ENCODE measurements at places on chromosomes 1 and 21.
A peak's percentile ranks its signal among the peaks of the same experiment; 100 is the strongest.

DNA sequence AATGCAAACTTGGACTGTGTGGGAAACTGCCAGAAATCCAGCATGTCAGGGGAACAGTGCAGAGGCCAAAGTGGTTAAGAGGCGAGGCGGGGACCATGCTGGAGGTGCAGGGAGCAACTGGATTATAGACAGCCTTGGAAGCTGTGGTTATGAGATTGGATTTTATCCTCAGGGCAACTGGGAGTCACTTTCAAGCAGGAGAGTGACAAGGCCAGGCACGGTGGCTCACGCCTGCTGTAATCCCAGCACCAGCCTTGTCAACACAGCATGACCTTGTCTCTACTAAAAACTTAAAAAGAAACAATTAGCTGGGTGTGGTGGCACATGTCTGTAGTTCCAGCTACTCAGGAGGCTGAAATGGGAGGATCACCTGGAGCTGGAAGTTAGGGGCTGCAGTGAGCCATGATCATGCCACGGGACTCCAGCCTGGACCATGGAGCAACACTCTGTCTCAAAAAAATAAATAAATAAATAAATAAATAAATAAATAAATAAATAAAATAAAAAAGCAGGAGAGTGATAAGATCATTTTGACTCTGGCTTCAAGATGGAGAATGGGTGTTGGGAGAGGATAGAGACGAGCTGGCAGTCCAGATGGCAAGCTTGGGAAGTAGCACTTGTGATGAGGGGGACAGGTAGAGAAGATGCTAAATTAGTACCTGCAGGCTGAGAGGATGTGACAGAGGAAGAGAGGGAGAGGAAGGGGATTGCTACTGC, 3.5 kb downstream of the HAPLN2 start:
- no peak for DNase-seq

GRCh38 chr1:53661496-53661895, 77.5 kb downstream of the GLIS1 start:
- no peak for DNase-seq

DNA sequence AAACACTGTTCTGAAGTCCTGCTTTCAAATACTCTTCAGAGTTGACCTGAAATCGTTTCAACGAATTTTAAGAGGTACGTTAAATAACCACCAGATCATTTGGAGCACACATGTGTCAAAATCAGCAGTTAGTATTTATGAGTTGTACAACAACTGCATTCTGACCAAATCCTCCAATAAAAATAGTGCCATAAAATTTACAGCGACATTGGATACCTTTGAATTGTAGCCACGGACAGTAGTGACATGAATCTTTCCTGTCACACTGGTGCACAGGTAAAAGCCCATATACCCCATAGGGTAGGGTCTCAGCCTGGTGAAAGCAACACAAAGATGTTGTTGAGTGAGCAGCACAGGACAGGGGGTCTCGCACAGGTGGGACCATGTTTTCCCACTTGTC, 121.5 kb downstream of the CLIC6 start:
- no peak for DNase-seq

GRCh38 chr1:12480748-12481362, 137.2 kb downstream of the DHRS3 start:
- peak; percentile 80 for DNase-seq

DNA sequence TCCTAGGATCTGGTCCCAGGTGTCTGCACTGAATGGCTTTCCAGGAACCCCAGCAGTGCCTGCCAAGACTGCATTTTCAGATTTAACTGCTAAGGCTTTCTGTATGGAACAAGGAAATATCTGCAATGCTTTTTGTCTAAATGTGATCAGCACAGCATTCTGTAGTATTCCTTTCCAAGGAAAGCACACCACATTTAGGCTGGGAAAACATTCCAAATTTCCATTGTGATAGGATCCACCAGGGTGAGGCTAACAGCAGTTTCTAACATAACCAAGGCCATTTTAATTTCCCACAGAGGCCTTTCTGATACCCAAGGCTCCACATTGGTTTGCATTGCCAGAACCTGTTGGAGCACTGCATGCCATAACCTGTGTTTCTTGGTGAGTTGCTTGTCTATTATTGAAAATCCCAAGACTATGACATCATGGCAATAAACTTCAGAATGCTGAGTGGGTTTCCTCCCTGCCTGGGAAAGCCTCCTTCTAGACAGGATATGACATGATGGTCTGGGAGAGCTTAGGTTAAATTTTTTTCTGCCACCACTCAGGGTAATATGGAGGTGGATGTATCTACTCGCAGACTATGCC, 23.3 kb upstream of the PTGFRN start:
- no peak for DNase-seq

GRCh38 chr1:47436979-47437446, 831 bp upstream of the FOXD2 start:
- DNase-seq: no peak

- DNase-seq: peak; percentile 87
Observed at GRCh38 chr1:167661527-167662426, 31.7 kb downstream of the RCSD1 start.

GRCh38 chr1:169260478-169261151, 107.0 kb downstream of the NME7 start:
- no peak for DNase-seq

- no peak for DNase-seq
Observed at GRCh38 chr1:165645654-165646366, 14.8 kb downstream of the MGST3 start.

DNA sequence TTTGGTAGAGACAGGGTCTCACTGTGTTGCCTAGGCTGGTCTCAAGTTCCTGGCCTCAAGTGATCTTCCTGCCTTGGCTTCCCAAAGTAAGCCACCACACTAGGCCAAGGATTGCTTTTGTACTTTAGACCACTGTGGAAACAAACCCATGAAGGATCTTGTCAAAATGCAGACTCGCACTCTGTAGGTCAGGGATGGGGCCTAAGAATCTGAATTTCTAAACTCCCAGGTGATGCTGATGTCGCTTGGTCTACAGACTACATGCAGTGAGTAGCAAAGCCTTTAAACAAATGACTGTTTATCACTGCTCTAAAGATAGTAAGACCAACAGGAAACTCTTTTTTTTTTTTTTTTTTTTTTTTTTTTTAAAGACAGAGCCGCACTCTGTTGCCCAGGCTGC, 54.1 kb upstream of the MUTYH start:
- no peak for DNase-seq

GRCh38 chr1:88892357-88892877, 1.1 kb upstream of the GTF2B start:
- DNase-seq: no peak

GRCh38 chr1:200048244-200048643, 20.7 kb downstream of the NR5A2 start:
- no peak for DNase-seq

GRCh38 chr21:38664841-38665240, 140.9 kb upstream of the ETS2 start:
- peak; percentile 5 for DNase-seq

- no peak for DNase-seq
Observed at GRCh38 chr1:181896824-181897223, 164.7 kb downstream of the ZNF648 start.

DNA sequence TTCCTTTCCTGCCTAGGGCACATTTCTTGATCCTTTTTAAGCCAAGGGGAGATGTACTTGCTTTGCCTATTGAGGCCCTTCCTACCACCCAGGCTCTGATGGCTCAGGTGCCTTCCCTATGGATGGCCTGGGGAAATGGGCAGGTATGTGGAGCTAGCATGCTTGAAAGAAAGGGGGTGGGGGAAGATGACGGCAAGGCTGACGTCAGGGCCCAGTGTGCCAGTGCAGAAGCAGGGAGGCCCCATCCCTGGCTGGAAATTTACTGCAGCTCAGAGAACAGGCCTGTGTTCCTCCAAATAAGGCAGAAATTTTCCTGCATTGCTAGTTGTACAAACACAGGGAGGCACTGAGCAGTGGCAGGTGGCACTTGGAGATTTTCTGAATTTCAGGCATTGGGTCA, 453.2 kb upstream of the VAMP3 start:
- DNase-seq: no peak

DNA sequence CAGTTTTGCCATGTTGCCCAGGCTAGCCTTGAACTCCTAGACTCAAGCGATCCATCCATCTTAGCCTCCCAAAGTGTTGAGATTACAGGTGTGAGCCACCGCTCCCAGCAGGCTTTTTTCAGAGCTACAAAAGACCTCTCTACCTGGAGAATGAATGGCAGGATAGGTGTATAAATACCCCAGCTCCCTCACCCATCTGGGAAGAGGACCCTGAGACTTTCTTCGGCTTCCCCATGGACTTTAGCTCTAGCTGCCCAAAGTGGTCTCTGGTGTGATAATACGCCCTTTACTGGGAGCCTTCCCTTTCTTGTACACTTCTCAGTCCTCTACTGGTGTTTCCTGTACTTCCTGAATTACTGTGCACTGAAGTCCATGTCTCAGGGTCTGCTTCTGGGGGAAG, 60.6 kb downstream of the PTP4A2 start:
- DNase-seq: no peak

DNA sequence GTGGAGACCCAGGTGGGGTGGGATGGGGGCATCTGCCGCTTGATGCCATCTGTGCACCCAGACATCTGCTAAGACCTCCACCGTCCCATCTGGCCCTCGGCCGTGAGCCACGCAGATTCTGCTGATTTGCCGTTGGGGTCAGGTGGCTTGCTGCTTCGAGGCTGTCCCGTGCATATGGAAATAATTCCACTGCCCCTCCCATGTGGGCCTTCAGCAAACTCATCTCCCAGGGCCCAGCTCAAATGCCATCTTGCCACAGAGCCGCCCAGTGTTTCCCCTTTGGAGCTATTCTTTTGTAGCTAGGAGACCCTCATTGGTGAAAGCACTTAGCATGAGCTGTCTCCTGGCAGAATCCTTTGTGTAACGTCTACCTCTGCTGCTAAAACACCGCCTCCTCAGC, 99.8 kb downstream of the KAZN start:
- DNase-seq: no peak

GRCh38 chr1:30378991-30379581, 344.3 kb downstream of the MATN1 start:
- DNase-seq: peak; percentile 57

GRCh38 chr1:186499571-186499970, 38.7 kb upstream of the PDC start:
- DNase-seq: no peak

DNA sequence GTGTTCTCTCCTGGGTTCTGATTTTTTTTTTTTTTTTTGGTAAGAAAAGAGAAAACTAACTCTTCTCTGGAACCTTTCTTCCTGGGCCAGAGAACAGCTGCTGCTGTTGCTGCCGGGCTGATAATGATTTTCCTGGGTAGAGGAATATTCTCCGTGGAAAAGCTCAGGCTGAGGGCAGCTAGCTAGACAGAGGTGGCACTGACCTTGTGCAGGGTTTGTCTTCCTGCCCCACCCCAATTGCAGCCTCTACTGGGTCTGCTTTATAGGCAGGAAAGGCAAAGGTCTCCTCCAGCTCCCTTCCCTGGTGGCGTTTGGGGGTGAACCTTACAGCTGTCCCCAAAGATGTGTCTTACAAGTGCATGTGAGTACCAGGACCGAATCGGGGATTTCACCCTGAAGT, 79.3 kb downstream of the SPSB1 start:
- DNase-seq: no peak

DNA sequence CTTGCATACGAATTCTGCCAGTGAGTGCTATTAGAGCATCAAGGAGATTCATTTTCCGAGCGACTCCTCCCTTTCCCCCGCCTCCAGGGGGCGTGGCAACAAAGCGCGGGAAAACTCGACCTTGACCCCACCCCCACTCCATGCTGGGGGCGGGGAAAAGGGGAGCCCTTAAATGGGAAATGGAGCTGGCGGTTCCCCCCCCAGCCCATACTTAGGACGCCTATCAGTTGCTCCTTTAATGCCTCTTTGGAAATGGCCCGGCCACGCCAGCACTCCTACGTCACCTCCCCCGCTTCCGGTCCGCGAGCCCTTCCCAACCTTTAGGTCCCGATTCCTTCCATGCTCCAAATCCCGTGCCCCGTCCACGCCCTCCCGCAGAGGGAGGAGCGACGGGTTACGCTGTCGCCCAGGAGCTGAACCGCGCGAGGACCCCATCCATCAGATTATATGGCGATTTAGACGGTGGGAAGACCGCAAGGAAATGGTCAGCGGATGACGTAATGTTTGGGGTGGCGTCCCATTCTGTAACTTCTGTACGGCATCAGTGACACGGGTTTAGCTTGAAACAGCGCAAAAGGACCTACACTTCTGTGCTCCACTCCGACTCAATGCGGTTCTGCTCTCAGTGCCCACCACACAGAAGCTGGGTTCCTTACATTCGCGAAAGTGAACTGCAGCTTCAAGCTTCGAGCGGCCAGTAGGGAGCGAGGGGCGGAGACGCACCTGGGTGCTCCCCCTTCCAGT, 702 bp upstream of the ZNF687 start:
- peak; percentile 72 for DNase-seq

DNA sequence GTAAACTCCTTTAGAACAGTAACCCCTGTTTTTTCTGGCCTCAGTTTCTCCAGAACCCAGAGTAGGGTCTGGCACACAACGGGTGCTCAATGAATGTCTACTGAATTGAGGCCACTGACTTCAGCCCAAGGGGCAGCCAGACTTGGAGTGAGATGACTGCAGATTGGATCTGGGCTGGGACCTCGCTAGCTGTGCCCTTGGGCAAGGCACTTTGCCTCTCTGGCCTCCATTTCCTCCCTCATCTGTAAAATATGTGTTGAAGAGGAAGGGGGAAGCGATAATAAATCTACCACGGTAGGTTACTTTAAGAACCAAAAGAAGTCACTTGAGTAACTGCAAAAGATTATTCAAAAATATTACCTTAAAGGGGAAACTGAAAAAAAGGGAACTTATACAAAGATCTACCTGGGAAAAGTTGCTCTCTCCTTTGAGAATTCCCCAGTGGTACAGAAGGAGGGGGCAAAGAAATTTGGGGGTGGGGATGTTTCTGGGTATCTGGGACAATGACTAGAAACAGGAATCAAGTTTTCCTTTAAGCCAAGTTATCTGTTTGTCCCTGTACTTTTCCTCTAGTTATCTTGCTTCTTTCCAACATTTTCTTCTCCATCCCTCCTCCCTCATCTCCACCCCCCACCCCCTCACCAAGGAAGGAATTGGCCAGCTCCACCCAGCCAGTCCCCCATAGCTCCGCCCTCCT, 394 bp upstream of the GRHL3 start:
- no peak for DNase-seq

- DNase-seq: no peak
Observed at GRCh38 chr1:178619042-178619927, 105.8 kb upstream of the RALGPS2 start.

GRCh38 chr1:100219883-100220282, 29.8 kb downstream of the DBT start:
- no peak for DNase-seq

- no peak for DNase-seq
Observed at GRCh38 chr1:244789731-244790130, 45.7 kb upstream of the COX20 start.

- DNase-seq: no peak
Observed at GRCh38 chr1:204483791-204484190, 10.8 kb downstream of the PIK3C2B start.

DNA sequence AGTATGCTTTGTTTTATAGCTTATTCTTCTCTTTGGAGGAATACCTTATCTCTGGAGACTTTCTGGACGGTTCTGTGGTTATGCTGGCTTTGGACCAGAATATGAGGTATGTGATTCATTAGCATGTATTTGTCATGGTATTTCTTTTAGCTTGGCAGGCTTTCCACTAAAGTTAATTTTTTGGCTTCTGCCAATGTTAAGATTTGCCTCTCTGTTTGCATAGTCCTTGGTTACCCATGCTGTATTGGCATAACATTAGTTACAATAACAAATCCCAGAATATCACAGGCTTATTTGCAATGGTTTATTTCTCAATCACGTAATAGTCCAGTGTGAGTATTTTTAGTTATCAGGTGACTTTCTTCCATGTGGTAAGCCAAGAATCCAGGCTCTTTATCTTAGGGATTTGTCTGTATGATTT, 9.7 kb downstream of the ZMPSTE24 start:
- DNase-seq: peak; percentile 94

- no peak for DNase-seq
Observed at GRCh38 chr1:11691302-11691914, at the start of gene DRAXIN. TSS of gene DRAXIN (plus strand) at chr1:11691710. CDS start at chr1:11706259, 14,549 bp downstream.

Measured in AG04449 (cell line).